ENCODE measurements at places on chromosomes 4 and X. TPM values are rescaled to one million over a fixed set of nuclear protein-coding genes. Genes with fewer than 3 reads are reported as not detected.

The CLNK gene
- not detected for total RNA-seq

The TMPRSS11D gene
- not detected for total RNA-seq

The OCRL gene
- 16.1 TPM for total RNA-seq

The NUDT10 gene
- total RNA-seq: 1.6 TPM

The TMEM129 gene
- total RNA-seq: 41.1 TPM

The AFF2 gene
- total RNA-seq: under 0.01 TPM

The LDOC1 gene
- 4.6 TPM for total RNA-seq

The SGMS2 gene
- total RNA-seq: 67.0 TPM

The LINC00632 gene
- total RNA-seq: 6.2 TPM

The S100P gene
- total RNA-seq: 0.18 TPM

The UGT2B10 gene
- total RNA-seq: not detected

The PPP4R3C gene
- total RNA-seq: not detected

The PAGE2B gene
- total RNA-seq: 0.28 TPM

The EMCN gene
- total RNA-seq: under 0.01 TPM

The IL2 gene
- total RNA-seq: not detected

The TBX22 gene
- not detected for total RNA-seq

The NUDT11 gene
- total RNA-seq: 17.7 TPM

The CLCN5 gene
- total RNA-seq: 6.3 TPM

The MAGEA1 gene
- 0.14 TPM for total RNA-seq

The HSFX1 gene
- 0.37 TPM for total RNA-seq

The CCNQ gene
- 40.0 TPM for total RNA-seq

The CLGN gene
- 5.8 TPM for total RNA-seq

The AWAT2 gene
- total RNA-seq: not detected

The TNMD gene
- total RNA-seq: not detected

The BBS12 gene
- 6.8 TPM for total RNA-seq

The FAM13A gene
- 23.8 TPM for total RNA-seq

The SLC10A3 gene
- 11.8 TPM for total RNA-seq

The ASB12 gene
- not detected for total RNA-seq

The FAAH2 gene
- total RNA-seq: 0.28 TPM

The SCD5 gene
- total RNA-seq: 12.9 TPM

The SETD7 gene
- total RNA-seq: 76.9 TPM

The NAP1L3 gene
- 2.9 TPM for total RNA-seq

The NKX3-2 gene
- total RNA-seq: not detected

The UGT2B15 gene
- total RNA-seq: not detected

The EVC gene
- 36.8 TPM for total RNA-seq

The ARSJ gene
- 22.9 TPM for total RNA-seq

The SNX12 gene
- total RNA-seq: 57.5 TPM

The ANTXR2 gene
- 89.5 TPM for total RNA-seq

The GAGE12E gene
- not detected for total RNA-seq

The RASGEF1B gene
- 0.46 TPM for total RNA-seq

The SLC6A14 gene
- under 0.01 TPM for total RNA-seq

The AFM gene
- not detected for total RNA-seq

The H2BW2 gene
- total RNA-seq: not detected

The CACNA1F gene
- total RNA-seq: not detected

The IQCM gene
- total RNA-seq: not detected
